ENCODE measurements at places on chromosomes 3 and 15.

DNA sequence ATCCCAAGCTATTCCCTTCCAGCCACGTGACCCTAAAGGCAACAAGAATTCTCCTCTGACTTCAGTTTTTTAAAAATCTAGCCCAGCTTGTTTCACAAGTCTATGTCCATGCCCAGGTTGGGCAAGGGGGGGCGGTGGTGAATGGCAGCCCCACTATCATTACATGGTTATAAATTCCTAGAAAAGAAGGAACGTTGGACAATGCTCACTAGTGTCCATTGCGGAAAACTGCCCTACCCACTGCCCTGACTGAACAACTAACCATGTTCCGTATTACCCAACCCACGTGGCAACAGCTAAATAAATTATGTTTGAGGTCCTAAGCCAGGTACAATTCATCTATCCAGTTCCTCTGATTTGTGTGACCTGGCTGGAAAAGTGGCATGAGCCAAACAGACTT, 8.7 kb upstream of the TAFA4 start:
- DNase-seq = no peak

DNA sequence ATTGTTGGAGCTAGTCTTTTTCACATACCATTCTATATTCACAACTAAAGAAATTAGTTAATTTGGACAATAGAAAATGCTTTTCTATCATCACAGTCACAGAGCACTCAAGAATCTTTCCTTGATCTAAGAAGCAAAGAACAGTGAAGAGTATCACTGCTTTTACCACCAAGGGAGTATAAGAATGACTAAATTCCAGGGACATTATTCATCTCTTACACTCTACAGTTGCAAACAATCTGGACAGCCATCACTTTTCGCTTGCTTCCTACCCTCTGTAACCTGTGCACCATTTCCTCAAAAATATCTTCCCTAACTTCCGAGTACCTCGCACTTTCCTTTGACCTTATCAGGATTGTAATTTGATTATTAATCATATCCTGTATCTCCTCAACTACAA, 359.5 kb upstream of the TMCO5A start:
- no peak for DNase-seq

GRCh38 chr3:52415800-52416199, 29.1 kb downstream of the SEMA3G start:
- DNase-seq = no peak

GRCh38 chr3:41893977-41894376, 67.9 kb downstream of the ULK4 start:
- DNase-seq = peak; percentile 60

DNA sequence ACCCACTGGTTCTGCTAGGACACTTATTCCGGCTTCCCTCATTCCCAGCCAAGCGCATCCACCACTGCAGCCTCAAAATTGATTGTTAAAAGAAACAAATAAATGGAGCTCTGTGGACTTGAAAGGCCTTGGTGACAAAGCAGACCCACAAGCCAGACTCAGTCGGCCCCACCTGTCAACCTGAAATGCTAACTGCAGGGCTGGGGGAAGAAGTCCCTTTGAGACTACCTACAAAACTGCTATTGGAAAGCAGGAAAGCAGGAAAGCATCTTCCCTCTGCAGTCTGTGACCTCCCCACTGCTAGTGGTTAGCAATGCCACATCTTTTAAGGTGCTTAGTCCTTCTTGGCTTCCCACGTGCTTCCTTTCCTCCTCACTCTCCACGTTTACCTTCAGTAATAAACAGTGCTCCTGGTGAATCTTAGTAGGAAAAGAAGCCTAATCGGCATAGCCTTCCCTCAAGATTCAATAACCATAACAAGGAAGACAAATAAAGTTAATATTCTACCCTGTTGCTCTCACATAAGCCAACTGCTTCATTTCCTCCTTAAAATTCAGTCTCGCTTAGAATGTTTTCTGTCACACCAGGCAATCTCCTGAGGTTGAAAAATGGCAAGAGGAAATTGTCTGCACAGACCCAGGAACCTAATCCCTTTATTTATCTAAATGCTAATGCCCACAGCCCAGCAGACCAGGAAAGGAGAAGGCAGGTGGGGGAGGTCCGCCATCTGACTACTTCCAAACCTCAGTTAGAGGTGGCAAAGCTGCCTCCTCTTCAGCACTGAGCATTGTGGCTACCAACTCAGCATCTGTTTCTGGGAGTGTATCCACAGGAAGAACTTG, 296.2 kb downstream of the NEK10 start:
- DNase-seq = no peak

GRCh38 chr3:168341192-168341815, 245.6 kb upstream of the GOLIM4 start:
- DNase-seq = no peak

GRCh38 chr3:186653080-186653707, 12.6 kb upstream of the HRG start:
- no peak for DNase-seq

- DNase-seq = no peak
Measured at GRCh38 chr15:90449206-90449735, 61.2 kb downstream of the IQGAP1 start.

GRCh38 chr3:38001456-38002081, 11.0 kb downstream of the VILL start:
- DNase-seq = peak; percentile 34

- DNase-seq = peak; percentile 45
Measured at GRCh38 chr15:32956006-32956405, 238.2 kb downstream of the GREM1 start.
